Activated CD8-positive, alpha-beta memory T cell treated with anti-CD3 and anti-CD28 coated beads for 4 hours (primary cell): ENCODE measurements at places on chromosomes 16 and 17.

DNA sequence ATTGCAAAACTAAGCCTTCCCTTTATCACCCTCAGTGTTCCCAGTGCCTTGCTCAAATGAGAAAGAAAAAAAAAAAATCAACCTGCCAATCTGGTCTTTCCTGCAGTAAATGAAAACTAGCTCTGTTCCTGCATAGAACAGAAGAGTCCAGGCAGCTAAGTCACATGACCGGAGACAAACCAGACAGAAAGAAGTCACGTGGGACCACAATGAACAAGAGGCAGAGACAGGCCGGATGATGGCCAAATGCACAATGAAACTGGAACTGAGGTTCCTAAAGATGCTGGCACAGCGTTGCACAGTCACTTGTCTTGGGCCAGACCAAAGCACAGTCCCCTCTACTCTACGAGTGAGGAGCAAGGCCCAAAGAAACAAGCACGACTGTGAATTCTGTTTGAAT is 172.5 kb downstream of the GRIN2A start:
- no peak for DNase-seq

DNA sequence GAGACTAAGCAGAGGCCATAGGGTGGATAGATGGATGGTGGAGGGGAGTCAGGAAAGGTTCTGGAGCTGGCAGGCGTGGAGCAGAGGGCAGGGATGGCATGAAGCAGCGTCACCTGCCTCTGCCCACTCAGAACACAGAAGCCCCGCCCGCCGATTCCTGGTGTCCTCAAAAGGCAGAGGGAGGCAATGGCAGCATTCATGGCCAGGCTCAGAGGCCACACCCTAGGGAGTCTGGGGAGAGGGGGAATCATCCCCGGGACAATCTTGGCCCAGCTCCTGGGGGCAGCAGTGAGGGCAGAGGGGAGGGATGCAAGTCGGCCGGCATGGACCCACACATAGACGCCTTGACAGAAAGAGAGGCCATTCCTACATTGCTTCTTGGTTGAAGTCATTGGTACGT is 60.7 kb upstream of the CACNG4 start:
- DNase-seq, result no peak

GRCh38 chr17:39612291-39612894 is 4.7 kb upstream of the NEUROD2 start:
- no peak for DNase-seq

DNA sequence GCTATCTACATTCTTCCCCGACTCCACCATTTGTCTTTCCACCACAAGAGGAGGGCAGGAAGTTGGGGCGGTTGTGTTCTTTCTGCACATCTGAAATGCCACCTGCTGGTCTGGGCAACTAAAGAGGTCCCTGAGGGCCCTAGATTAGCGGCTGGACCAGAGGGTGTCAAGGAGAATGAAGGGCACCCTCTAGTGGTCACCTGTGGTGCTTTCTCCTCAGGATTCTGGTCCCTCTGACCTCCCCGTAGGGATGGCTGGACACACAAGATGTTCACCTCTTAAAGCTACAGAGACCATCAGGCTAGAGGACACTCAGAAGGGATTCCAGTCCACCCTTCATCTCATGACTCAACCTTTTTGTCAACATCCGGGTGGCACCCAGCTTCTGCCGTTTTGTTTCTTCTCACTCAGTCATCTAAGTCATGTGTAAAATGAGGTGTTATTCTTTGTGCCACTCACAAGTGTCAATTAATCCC is 2.9 kb upstream of the SCIMP start:
- DNase-seq, result peak; percentile 31

DNA sequence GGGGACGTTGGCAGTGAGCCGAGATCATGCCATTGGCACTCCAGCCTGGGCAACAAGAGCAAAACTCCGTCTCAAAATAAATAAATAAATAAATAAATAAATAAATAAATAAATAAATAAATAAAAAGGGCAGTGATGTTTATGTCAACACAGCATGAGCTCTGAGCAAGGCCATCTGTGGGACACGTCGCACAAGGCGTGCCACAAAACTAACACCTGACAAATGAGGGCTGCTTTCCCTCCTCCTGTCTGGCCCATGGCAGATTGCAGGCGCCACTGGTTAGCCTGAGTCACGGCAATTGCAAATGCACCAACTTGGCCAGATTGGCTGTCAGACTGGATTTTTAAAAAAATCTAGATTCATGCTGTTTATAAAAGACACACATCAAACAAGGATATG is 25.9 kb upstream of the SPNS3 start:
- no peak for DNase-seq

- DNase-seq, result no peak
Observed at GRCh38 chr16:26345966-26346365, 654.2 kb downstream of the HS3ST4 start.

DNA sequence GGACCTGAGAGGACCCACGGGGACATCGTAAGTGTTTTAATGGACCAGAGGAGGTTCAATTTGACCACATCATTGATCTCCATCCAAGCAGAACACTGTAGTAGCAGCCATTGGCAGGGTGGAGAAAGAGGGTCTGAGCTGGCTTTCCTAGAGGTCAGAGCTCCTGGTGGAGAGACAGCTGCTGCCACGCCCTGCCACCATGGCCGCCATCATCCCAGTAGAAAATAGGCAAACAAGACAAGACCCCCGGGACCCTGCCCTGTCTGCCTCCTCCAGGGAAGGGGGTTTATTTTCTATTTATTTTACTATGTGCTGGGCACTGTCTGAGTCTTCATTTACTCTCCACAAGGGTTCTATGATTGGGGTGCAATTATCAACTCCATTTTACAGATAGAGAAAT is 11.4 kb upstream of the ITGA3 start:
- DNase-seq, result no peak

GRCh38 chr17:37107406-37108083 is 158.8 kb downstream of the AATF start:
- no peak for DNase-seq

DNA sequence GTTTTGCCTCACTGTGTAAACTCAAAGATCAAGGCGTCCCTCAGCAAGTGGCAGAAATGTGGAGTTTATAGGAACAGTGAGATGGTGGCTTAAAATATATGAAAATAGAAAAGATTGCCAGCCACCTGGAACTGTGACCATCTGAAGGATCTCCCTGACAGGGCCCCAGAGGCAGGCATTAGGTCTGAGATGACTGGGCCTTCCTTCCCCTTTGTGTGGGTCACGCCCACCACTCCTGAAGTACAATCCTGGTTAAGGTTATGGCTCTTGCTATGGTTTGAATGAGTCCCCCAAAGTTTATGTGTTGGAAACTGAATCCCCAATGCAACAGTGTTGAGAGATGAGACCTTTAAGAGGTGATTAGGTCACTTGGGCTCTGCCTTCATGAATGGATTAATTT is 6.4 kb downstream of the ST6GALNAC2 start:
- DNase-seq, result no peak

DNA sequence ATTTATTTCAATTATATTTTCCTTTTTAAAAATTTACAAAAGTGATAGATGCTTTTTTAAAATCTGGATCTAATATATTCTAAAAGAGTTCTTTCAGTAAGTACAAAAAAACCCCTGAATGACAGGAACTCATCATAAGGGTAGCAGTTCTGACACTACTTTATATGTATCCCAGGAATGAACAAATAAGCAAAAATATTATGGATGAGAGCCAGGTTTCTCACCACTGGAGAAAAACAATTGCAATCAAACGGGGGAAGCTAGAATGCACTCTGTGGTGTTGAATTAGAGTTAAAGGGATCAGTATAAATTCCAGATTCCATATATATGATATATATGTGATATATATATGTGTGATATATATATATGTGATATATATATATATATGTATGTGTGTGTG is 23.2 kb upstream of the NDRG4 start:
- no peak for DNase-seq

GRCh38 chr17:42675965-42676423 is 800 bp downstream of the PLEKHH3 start:
- no peak for DNase-seq

DNA sequence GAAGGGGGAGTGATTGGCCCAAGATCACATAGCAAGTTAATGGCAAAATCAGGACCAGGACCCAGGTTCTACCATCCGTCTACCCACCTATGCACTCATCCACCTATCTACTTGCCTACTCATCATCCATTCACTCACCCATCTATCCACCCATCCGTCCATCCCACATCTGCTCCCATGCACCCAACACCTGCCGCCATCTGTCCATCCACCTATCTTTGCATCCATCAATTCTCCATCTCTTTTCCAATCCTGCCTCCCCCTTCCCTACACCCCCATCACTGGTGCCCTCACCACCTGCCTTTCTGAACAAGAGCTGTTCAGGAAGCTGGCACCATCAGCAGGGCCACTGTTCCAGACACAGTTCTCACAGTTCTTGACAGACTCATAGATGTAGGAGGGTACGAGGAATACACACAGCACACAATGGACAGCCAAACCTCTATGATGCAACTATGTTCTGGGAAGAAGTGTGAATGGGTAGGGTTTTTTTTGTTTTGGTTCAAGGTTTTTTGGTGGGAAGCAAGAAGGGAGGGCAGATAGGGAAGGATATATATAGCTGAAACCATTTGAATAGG is 4.5 kb downstream of the SAMD14 start:
- no peak for DNase-seq

- DNase-seq, result no peak
Observed at GRCh38 chr16:27781195-27781524, 231.2 kb downstream of the KATNIP start.

DNA sequence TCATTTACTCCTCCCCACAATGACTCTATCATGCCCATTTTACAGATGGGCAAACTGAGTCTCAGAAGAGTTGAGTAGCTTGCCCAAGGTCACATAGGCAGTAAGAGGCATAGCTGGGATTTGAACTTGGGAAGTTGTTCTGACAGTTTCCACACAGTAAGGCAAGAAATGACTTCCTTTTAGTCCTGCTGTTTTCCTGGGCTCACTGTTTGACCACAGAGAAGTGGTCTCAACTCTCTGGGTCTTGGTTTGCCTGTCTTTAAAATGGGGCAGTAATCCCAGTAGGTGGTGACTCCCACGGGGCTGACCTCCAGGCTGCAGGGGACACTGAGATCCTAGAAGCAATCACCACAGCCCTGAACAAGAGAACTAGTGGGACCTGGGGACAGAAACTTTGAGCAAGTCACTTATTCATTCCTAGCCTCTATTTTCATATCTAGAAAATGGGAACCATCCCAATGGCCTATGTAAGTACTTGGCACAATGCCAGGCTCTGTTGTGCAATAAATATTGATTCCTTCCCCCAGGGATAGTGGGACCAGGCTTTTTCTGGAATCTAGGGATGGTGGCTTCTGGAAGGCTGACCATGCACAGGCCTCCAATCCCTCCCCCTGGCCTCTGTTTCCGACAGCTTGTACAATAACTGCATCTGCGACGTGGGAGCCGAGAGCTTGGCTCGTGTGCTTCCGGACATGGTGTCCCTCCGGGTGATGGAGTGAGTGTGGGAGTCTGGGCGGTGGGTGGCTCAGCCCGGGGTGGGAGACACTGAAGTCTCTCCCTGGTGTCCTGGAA is 20.5 kb downstream of the DEXI start:
- no peak for DNase-seq

- no peak for DNase-seq
Observed at GRCh38 chr16:85220125-85220839, 108.0 kb upstream of the CIBAR2 start.

DNA sequence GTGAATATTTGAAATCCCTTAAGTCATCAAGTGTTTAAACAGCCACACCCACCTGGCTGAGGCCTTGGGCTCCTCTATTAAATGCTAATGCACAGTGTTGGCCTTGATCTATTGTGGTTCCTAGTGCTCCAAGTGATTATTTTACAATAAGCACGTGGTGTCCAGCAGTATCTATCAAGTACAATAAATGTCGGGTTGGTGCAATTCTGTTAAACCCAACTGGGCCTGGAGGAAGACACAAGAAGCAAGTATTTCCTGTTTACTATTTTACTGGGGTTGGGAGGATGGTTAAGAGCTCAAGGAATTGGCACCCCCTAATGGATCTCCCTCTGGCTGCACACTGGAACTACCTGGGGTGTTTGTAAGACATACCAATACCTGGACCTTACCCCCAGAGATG is 72.1 kb upstream of the HNF1B start:
- DNase-seq, result no peak

DNA sequence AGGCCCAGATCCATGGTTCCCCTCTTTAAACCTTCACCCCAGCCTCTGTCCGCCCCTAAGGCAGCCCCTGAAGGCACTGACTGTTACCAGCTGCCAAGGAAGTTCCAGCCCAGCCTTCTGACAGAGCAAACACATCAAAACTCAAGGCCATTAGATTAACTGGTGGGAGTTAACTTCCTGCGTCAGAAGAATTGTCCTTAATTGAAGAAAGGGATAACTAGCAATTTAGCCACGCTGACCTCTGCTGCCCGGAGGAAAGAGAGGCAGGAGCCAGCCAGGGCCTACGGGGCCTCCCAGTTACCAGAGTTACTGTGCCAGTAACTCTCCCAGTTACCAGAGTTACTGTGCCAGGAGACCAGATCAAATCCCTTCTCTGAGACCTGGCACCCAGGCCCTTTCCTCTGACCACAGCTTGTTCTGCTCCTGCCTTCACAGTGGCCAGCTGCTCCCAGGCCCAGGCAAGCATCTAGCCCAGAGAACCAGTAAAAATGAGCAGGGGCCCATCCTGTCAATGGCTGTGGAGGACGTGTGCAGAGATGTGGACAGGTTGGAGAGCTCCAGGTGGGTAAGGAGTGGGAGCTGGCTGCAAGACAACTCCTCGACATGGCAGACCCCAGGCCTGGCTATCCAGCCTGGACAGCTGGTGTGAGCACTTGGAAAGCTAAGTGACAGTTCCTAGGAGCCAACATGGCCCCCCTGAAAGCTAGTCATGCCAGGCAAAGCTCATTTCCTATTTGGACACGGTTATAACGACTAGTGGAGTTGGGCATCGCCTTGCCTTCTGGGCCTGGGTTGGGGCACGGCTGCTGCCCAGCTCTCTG is 2.8 kb upstream of the PITPNM3 start:
- DNase-seq, result no peak

- no peak for DNase-seq
Observed at GRCh38 chr17:50100480-50100883, 5.3 kb downstream of the PDK2 start.

DNA sequence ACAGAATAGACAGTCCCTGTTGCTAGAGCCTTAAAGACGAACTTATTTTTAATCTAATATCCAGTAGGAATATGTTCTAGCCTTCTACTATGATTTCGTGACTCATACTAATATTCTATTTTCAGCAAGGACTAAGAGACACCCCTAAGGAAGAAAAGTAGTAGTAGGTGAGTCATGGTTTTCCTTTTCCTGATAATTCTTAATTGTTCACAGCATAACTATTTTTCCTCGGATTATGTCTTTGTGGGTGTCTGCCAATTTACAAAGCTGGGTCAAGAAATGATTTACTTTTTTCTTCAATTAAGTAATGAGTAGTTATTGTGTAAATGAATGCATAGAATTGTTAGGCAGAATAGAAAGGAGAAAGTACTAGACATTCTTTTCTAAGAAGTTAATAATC is 292.2 kb downstream of the TOX3 start:
- DNase-seq, result no peak

DNA sequence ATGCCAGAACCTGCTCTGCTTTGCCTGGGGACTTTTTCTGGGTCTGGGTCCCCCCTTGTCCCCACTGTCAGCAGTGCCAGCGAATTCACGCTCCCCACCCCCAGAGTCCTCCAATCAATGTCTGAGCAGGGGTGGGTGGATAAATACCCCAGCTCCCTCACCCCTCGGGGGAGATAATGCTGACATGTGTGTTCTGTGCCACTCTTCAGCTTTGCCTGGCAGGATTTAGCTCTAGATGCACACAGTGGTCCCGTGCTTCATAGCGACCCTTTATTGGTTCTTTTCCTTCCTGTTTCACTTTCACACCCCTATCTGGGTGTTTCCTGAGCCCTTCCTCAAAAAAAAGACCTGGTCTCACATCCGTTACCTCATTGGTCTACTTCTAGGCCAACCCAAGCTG is 277.0 kb downstream of the NPIPA8 start:
- DNase-seq, result no peak

- no peak for DNase-seq
Observed at GRCh38 chr16:83744441-83744981, 63.3 kb upstream of the HSBP1 start.
